ENCODE measurements at places on chromosomes 3 and 15. TPM values are rescaled to one million over a fixed set of nuclear protein-coding genes. Genes with fewer than 3 reads are reported as not detected.
A peak's percentile ranks its signal among the peaks of the same experiment; 100 is the strongest.

- H3K27ac ChIP-seq: no peak overlapping the region
- no peaks in the 10 kb centered on the region for H3K36me3 ChIP-seq
- no peaks in the 10 kb centered on the region for H3K4me1 ChIP-seq
Measured at GRCh38 chr3:100891033-100891432, 102.2 kb downstream of the ABI3BP start.

DNA sequence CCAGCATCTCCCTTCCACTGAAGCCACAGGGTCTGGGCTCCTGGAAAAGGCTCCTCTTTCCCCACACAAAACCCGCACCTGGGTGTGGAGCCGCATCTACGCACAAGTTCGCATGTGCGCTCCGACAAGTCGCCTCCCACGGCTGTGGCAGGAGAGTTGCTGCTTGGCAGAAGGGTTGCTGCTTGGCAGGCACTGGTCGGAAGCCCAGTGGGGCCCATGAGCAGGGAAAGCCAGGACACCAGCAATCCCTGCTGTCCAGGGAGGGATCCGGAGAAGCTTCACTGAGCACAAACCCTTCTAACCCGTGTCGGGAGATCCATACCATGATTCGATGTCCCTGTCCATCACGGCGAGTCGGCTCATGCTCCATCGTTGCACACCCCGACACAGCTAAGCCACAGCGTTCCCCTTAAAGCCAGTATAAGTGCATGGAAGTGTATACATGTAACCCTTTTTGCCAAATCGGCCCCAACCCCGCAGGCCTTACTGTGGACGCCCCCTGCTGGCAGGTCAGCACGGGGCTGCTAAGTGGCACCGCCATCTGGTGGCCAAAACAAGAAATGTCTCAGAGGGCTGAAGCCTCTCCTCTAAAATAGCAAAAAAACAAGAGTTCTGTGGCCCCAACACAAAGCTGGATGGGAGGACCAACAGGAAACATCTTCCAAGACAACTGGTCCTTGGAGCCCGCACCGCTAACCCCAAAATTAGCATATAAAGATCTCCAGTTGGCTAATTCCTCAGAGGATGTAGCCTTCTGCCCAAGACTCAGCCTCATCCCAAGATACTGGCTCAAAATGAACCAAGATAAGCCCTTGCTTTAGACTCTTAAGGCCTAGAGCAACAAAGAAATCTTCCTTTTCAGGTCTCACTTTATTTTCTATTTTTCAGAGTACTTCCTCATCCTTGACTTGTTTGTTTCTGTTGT is 8.3 kb downstream of the ANKRD63 start:
- H3K27ac ChIP-seq: no peak overlapping the region
- H3K36me3 ChIP-seq: no peaks in the 10 kb centered on the region
- DNase-seq: peak; percentile 85
- H3K27me3 ChIP-seq: peaks cover 21% of the 10 kb centered on the region

DNA sequence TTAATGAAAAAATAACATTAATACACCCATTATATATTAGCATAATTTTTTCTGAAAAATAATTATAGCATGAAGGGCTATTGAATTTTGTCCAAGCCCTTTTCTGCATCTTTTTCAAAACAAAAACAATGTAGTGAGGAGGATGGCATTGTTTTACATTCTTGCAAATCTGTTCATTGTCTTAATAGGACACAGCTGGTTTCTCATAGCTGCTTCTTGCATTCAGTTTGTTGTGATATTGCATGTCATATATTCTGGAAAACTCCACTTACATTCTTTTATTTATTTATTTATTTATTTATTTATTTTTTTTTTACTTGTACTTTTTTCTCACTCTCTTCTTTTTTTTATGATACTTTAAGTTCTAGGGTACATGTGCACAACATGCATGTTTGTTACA is 107.4 kb downstream of the NR1D2 start:
- H3K27me3 ChIP-seq: no peaks in the 10 kb centered on the region
- H3K36me3 ChIP-seq: no peaks in the 10 kb centered on the region
- no peak overlapping the region for H3K27ac ChIP-seq
- H3K4me1 ChIP-seq: peaks cover 4% of the 10 kb centered on the region

DNA sequence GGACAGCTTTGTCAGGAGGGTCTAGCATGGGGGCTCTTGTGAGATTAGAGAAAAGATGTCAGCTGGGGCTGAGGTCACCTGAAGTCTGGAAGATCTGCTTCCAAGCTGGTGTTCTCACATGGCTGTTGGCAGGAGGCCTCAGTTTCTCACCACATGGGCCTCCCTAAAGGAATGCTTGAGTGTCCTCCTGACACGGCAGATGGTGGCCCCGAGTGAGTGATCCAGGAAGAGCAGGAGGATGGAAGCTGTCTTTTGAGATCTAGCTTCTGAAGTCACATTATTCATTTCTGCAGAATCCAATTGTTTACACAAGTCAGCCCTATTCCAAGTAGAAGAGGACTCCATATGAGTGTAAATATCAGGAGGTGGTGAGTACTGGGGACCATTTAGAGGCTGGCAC is 344.0 kb upstream of the PROK2 start:
- no peak overlapping the region for H3K27ac ChIP-seq
- DNase-seq: no peak
- no peaks in the 10 kb centered on the region for H3K27me3 ChIP-seq

DNA sequence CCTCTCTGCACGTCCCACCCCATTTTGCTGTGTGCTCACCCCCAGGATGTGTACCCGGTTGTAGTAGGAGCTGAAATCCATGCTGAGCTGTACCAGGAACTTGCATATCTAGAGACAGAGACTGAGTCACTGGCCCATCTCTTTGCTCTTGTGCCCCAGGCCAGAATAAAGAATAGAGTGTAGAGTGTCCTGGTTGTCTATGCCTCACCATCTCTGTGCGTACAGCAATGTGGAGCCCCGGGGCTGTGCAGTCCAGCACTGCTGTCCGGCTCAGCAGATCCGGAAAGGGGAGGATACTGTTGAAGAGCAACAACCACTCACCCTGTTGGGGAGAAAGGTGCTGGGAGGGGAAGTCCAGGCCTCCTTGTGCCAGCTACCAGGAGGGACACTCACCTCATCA is 2.6 kb downstream of the DALRD3 start:
- H3K36me3 ChIP-seq: peaks cover 57% of the 10 kb centered on the region
- H3K4me1 ChIP-seq: peaks cover 34% of the 10 kb centered on the region
- H3K27ac ChIP-seq: no peak overlapping the region
- no peak overlapping the region for H3K4me3 ChIP-seq
- DNase-seq: no peak
- no peaks in the 10 kb centered on the region for H3K27me3 ChIP-seq

Gene GOLGA6L22
- total RNA-seq: not detected

Gene DPPA4
- not detected for total RNA-seq

Gene GOLGA8J
- 0.59 TPM for total RNA-seq
